Stimulated activated CD8-positive, alpha-beta memory T cell treated with anti-CD3 and anti-CD28 coated beads, Interleukin-7, amount 100 ng/mL, for 24 hours (primary cell): ENCODE measurements at places on chromosomes 3 and 15.
A peak's percentile ranks its signal among the peaks of the same experiment; 100 is the strongest.

- DNase-seq, result no peak
Measured at GRCh38 chr15:88580532-88580931, 34.1 kb upstream of the DET1 start.

- no peak for DNase-seq
Measured at GRCh38 chr15:80801891-80802680, 22.9 kb downstream of the CEMIP start.

DNA sequence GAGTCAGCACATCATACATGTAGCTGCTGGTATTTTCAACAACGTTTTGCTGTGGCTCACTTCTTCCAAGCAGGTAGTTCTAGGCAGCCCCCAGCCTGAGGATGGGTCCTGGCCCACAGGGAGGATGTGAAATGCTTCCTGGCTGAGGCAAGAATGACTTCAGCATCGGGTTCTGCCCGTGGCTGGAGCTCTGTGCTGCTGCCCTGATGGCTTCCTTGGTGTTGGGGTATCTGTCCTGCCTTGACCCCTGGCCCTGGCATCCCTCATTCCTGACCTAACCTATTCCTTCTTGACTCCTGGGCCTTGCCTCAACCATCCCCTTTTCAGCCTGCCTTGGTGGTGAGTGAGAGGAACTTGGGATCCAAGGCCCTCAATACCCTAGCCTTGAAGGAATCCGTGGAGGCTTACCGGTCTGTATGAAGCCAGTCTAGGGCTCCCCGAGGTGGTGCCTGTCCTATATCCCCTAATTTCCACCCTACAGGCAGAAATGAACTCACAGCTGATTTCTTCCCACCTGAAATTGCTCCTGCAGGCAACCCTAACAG lies 300.6 kb downstream of the TLE3 start:
- DNase-seq, result no peak

DNA sequence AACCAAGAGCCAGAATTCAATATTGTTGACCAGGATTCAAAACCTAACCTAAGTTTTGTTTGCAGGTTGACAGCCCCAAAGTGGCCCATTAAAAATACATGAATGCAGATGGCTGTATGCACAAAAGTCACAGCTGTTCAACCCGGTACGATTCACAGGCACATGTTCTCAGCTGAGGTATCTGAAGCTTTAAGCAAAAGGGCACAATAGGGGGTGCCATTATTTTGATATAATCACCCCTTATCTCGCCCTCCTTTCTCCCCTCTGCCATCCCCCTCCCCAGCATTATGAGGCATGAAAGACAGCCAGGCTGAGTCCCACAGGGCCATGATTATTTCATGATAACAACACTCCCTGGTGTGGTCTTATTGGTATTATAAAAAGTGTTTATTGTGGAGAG lies 264.9 kb downstream of the EBLN2 start:
- DNase-seq, result no peak

DNA sequence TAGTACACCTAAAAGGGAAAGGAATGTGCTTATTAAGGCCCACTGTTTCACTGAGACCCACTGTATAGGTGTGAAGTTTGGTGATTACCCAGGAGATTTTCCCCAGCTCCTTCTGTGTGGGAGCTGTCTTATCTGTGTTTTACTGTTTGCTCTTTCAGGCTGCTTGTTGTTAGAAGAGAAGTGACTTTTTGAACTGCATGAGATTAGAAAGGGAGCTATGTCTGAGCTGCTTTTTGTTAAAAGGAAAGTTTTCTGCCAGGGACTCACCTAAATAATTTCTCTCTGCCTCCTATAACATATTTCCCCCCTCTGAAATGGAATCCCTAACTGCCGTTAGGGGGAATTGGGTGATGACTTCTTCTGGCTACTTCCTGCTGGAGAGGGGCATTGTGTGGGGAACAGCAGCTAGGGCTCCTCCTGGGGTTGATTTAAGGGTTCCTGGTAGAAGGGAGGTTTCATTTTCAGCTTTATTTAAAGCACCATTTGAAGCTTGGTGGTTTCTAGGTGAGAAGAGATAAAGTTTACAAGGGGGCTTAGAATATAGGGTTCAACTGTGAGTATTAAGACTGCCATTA lies 77.1 kb upstream of the ATP11B start:
- no peak for DNase-seq

GRCh38 chr3:192957441-192958021 lies 39.9 kb upstream of the MB21D2 start:
- no peak for DNase-seq

DNA sequence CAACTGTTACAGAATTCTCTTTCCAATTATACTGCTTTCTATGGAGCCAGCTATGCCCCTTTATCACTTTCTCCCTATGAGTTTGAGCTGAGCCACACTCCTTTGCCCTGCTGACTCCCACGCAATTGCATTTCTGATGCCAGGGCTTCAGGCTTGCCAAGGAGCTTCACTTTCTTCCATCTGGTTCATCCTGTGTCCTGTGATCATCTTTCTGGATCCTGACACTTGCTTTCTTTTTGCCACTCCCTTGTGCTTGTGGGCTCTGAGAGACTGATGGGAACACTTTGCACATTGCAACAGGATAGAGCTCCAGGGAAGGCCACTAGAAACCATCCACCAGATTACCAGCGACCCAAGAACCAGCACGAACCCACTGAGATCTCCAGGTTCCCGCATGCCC lies 77.0 kb upstream of the SEC13 start:
- no peak for DNase-seq

DNA sequence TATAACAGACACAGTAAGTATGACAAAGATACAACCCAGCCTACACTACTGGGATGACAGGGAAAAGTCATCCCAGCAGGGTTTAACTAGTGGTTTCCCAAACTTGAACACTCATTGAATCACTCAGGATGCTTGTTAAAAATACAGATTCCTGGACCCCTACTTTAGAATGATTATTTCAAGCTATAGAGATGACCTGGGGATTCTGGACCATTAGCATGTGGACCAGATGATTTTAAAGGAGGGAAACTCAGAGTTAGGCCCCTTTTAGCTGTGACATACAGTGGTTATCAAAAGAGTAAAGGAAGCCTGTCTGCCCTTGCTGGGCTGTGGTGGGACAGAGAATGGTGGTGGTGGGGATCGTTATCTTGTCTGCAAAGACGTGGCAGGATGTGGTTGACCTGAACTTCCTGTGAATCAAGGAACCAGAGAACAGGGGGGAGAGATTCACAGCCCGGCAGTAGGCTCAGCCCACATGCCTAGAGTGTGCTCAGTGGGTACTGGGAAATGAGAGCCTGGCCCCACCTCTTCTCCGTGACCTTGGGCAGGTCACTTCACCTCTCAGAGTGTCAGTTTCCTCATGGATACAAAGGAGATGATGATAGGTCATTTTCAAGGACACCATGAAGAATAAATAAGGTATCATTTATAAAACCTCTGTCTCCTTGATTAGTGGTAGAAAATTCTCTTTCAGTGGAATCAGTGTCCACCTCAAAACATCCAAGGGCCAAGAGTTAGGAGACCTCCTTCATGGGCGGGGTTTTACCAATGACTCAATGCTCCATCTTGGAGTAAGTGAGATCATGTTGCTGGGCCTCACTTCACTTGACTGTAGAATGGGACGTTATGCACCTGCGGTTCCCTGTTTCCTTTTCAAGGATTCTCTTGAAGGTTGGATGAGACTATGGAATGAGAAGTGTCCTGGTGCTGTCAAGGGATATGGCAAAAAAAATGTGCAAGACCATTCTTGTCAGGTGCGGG lies 306.5 kb downstream of the RPLP1 start:
- DNase-seq, result peak; percentile 64

DNA sequence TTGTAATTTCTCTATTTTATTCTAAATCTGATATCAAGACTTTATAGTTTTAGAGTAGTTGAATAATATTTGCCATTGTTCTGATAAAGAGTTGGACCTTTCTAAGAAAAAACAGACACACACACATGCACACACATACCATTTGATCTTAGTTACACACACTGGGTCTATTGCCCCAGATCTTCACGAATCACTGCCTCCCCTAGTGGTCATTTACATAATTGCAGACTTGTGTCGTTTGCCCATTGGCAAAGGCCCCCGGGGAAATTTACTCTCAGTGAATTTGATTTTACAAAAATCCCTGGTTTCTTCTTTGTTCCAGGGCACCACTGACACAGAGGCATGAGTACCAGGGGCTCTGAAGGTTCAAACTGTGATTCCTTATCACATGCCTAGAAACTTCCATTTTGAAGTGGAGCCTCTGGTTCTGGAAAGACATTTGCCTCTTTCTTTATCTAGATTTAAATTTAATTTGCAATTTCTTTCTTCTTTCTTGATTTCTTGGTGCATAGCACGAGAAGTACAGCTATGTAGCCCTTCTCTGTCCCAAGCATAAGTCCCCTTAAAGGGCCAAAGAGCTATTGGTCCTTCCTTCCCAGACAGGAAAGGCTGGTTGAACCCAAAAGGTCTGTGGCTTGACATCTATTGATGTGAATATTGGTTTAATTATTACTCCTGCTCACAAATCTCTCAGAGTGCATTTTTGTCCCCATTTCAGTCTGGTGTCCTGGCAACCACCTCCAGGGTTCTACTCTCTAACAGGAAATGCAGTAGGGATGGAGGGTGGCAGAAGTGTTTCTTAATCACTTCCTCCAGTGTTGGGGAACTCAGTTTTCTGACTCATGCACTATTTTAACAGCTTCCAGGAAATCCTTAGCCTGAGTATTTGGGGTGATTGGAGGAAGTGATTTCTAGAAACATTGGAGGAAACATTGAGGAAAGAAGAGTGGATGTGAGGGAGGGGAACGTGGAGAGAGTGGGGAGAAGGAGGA lies 32.4 kb upstream of the SLC6A11 start:
- DNase-seq, result no peak

DNA sequence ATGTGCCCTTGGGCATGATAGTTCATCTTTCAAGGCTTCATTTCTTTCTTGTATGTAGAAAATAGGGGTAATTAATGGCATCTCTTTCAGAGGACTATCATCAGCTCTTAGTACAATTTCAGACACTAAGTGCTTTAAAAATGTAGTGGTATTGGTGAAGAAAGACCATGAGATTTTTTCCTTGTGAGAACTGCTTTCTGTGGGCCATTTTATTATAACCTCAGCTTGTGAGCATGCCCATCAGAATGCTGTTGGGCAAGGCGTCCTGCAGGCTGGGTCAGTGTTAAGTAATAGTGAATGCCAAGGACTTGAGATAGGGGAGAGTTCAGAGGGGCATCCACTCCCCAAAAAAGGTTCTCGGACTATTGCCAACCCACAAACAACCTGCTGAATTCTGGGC lies 187.9 kb downstream of the GHSR start:
- no peak for DNase-seq

DNA sequence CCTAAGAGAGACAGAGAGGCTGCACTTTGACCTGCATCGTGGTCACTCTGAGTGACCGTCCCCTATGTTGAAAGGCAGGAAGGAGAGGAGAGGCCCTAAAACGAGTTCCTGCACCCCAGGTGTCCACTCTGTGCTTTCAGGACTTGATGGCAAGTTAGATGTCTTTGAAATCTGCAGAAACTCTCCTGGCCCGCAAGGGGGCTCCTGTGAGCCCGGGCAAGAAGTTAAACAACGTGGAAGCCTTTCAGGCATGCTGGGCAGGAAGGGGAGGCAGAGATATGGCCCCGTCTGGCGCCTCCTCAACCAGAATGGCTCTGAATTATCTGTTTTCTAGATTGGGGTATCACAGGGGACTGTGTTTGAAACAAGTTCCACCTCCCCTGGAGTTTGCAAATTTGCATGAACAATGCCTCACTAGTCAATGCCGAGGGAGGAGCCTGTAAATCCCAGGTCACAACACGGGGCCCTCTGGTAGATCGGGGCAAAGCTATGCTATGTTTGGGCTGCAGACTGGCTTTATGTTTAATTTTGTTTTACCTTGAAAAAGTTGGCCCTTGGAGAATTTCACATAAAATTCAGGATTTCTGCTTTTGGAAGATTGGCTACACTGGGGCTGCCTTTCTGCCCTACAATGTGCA lies 9.8 kb downstream of the CTXND1 start:
- DNase-seq, result no peak

GRCh38 chr15:66679657-66680108 lies 22.4 kb upstream of the SMAD6 start:
- no peak for DNase-seq

- no peak for DNase-seq
Measured at GRCh38 chr3:13582366-13583250, 33.7 kb downstream of the FBLN2 start.

- no peak for DNase-seq
Measured at GRCh38 chr15:67927501-67928168, 87.8 kb upstream of the RNU6-1 start.

DNA sequence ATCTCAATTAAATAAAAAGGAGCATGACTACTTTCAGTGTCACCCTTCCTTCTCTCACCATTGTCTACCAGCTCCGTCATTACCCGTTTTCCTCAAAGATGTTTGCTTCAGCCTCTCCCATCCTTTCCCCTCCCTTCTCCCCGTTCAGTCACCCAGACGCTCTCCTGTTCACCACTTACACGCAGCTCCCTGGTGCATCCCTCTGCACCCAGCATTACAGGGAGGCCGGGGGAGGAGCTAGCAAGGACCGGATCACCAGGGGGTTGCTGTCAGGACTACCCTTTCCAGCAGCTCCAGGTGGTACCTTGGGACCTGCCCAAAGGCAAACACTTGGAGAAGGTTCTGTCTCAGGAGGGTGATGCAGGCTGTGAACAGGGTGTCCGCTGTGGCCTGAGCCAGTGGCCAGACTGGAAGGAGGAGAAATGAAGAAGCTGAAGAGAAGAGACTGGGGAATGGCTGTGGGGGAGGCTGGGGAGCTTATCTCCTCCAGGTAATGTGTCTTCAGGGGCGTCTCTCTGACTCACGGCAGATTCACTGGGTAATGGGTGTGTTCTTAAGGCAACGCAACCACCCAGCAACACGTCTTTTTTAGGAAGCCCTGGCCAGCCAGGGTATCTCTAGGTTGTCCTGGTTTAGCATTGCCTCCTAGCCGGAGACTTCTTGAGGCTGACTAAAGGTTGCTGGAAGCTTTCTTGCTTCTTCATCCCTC lies 21.8 kb upstream of the BDH1 start:
- DNase-seq, result no peak

DNA sequence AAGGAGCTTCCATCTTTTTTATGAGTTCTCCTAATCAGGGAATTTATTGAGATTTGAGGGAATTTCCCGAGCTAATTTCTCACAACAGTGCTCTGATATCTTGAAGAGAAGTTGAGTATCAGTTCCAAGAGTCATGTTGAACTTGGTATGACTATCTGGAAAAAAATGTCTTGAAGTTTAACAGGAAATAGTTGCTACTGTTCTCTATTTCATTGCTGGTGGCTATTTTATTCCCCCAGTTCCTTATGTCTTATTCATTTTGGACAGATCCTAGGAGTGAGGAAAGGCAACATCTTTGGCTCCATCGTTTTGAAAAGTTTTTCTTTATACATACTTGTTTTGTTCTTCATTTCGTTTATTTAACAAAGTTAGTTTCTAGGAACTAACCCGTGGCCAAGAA lies 307.8 kb upstream of the AGTR1 start:
- no peak for DNase-seq

DNA sequence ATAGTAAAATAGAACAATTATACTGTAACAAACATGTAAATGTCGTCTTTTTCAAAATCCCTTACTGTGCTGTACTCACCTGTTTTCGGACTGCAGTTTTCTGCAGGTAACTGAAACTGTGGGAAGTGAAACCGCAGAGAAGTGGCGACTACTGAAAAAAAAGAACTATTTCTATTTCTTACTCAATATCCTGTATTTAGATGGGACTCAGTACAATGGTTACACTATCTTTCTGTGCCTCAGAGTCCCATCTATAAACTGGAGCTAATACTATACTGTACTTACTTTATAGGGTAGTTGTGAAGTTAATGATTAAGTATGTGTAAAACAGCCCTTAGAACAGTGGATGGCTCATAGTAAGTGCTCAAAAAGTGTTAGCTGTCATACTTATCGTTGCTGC lies 14.3 kb upstream of the P2RY12 start:
- DNase-seq, result no peak

- no peak for DNase-seq
Measured at GRCh38 chr15:52783191-52783829, 6.8 kb downstream of the ONECUT1 start.

- no peak for DNase-seq
Measured at GRCh38 chr15:31325595-31326155, 960 bp upstream of the KLF13 start.
